CD4-positive, alpha-beta T cell (primary cell): ENCODE measurements at places on chromosomes 4 and X. TPM values are rescaled to one million over a fixed set of nuclear protein-coding genes. Genes with fewer than 3 reads are reported as not detected.

The GYPE gene
- not detected for total RNA-seq

The AVPR2 gene
- total RNA-seq = not detected

The PRKG2 gene
- total RNA-seq = 0.39 TPM

The GAGE1 gene
- total RNA-seq = not detected

The MAGEA2B gene
- not detected for total RNA-seq

The FAM184B gene
- not detected for total RNA-seq

The XG gene
- total RNA-seq = not detected

The SMAD1 gene
- 9.7 TPM for total RNA-seq

The ATP2B3 gene
- total RNA-seq = not detected

The LUZP4 gene
- total RNA-seq = not detected

The MTNR1A gene
- total RNA-seq = not detected

The SYTL4 gene
- total RNA-seq = not detected

The PAGE5 gene
- not detected for total RNA-seq

The ITM2A gene
- 259 TPM for total RNA-seq

The ABRAXAS1 gene
- total RNA-seq = 19.5 TPM

The CITED1 gene
- not detected for total RNA-seq

The MUC7 gene
- not detected for total RNA-seq

The TRIM75 gene
- total RNA-seq = not detected

The SPINK2 gene
- total RNA-seq = 5.2 TPM

The PRDM8 gene
- total RNA-seq = 5.1 TPM

The TMEM271 gene
- total RNA-seq = not detected

The CAMK2D gene
- 32.9 TPM for total RNA-seq

The ABCE1 gene
- total RNA-seq = 50.1 TPM

The FSTL5 gene
- not detected for total RNA-seq

The FABP2 gene
- not detected for total RNA-seq

The PDZD4 gene
- 26.8 TPM for total RNA-seq

The OPRPN gene
- not detected for total RNA-seq

The CENPVL1 gene
- total RNA-seq = not detected

The TEX13B gene
- total RNA-seq = not detected

The NPY1R gene
- total RNA-seq = not detected

The GPC3 gene
- total RNA-seq = 0.25 TPM

The PFKFB1 gene
- total RNA-seq = 0.49 TPM

The KDR gene
- total RNA-seq = not detected

The DCAF4L1 gene
- total RNA-seq = 0.19 TPM

The PHEX gene
- 0.08 TPM for total RNA-seq

The MAGEA2 gene
- not detected for total RNA-seq

The ANTXR2 gene
- total RNA-seq = 15.3 TPM

The HELT gene
- total RNA-seq = not detected

The TMPRSS11B gene
- not detected for total RNA-seq

The MAGEA1 gene
- total RNA-seq = not detected

The DCLK2 gene
- not detected for total RNA-seq

The PNMA6A gene
- 0.25 TPM for total RNA-seq

The NCAPG gene
- 0.58 TPM for total RNA-seq

The F8 gene
- total RNA-seq = 0.66 TPM

The PTCHD1 gene
- total RNA-seq = not detected

The MXD4 gene
- 140 TPM for total RNA-seq

The CLDN22 gene
- total RNA-seq = not detected

The EVC2 gene
- total RNA-seq = 1.3 TPM
